ENCODE measurements at places on chromosomes 2 and 18.

- no peak for DNase-seq
Measured at GRCh38 chr18:12943215-12943614, 4.6 kb upstream of the SEH1L start.

GRCh38 chr18:71011389-71011788 lies 722.5 kb downstream of the SOCS6 start:
- no peak for DNase-seq

DNA sequence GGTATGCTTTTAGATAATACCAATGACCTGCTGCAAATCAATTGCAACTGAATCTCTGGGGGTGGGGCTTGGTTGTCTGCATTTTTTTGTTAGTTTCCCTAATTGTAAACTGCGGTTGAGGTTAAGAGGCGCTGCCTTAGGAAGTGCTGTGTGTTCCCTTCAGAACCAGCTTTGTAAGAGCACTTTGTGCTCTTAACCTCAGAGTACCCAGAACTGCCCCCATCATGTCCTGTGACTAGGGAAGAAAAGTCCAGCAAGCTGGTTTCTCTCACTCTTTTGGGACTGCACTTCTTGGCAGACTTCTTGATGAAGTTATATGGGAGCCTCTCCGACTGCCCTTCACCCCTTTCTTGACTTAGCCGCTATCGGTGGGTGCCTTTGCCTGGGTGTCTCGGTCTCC lies 245.5 kb upstream of the CXCR4 start:
- DNase-seq: no peak

- DNase-seq: no peak
Measured at GRCh38 chr2:218260742-218261422, at the start of gene GPBAR1. GPBAR1 (plus strand) TSS chr2:218261015; CDS start chr2:218262725, 1,710 bp downstream.

DNA sequence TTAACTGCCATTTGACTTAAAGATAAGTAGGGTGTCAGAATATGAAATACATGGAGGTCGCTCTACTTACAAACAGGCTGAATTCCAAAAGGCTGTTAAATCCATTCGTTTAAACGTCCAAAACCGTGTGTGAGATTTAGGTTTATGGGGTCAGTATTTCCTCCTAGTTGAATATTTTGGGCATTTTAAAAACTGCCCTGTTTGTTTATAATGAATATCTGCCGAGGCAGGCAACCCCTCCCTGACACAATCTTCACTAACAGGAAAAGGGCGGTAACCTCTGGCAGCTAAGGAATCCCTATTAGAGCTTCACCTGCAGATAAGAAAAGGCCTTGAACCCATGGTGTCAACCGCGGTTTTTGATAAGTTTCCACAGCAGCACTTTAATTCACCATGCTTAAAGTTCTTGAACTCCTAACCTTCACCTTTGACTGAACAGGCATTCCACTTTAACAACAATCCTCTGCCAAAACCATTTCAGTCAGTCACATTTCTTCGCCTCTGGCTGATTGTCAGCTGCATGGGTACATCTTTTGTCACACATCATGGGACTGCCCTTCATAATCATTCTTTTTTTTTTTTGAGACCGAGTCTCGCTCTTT lies 17.8 kb downstream of the TRAK2 start:
- no peak for DNase-seq

Measured in CD4-positive, alpha-beta T cell treated with Interleukin-2 at 100 ng/mL for 4 hours (primary cell).